ENCODE measurements at places on chromosomes 7 and 10.

- no peak for DNase-seq
These were observed 182.7 kb upstream of the MKLN1 start for GRCh38 chr7:131145026-131145425.

DNA sequence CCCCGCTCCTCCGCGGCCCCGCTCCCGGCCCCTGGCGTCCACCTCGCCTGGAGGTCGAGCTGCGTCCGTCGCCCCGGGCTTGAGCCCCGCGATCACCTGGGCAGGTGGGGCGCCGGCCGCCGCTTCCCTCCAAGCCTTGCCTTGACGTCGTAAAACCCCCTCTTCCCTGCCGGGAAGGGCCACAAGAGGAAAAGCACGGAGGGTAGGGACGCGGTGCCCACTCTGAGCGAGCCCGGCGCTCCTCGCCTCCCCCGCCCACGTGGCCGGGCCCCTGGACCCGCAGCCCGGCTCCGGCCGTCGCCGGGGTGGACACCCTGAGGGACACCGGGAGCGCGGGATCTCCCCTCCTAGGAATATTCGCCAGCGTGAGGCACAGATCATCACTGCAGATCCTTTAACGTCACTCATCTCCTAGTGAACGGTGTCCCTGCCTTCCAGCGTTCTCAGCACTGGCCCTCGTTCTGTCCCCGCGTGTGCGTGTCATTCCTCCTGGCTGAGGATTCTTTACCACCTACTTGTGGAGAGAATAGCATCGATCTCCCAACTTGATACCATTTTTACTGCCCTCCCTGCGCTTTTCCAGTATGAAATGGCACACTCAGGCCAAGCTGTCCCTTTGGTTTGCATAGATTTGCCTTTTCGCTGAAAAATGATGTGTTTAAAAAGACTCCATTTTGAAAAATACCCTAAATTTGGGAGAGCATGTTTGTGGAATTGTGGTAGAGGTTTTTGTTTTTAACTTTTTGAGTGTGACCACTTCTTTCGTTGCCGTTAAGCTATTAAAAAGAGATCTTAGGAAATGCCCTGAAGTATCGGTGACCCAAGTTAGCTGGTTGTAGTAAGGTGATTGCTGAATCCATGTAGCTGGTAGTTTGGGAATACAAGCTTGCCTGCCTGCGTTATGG is 649 bp downstream of the ACTR3B start:
- no peak for DNase-seq

DNA sequence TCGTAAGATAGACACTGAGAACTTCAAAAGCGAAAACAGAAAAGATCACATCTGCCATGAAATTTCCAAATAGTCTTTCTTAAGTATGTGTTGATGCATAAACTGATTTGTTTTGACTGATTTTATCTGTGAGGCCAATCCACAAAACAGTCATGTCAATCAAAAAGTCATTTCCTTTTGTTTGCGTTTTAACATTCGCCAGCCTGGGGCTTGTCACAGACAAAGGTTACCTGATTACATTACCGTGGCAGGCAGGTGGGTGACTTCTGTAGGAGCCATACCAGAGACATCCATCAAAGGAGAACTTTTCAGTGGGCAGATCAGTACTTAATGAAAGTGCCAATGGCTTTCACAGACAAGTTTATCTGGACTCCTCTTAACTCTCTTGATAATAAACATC is 45.5 kb upstream of the BET1 start:
- no peak for DNase-seq

GRCh38 chr10:49271346-49271745 is 27.6 kb upstream of the C10orf71 start:
- DNase-seq = no peak

- no peak for DNase-seq
These were observed 18.4 kb downstream of the HPS6 start for GRCh38 chr10:102083541-102083940.

- DNase-seq = no peak
These were observed 270.0 kb downstream of the TNS3 start for GRCh38 chr7:47311891-47312290.

DNA sequence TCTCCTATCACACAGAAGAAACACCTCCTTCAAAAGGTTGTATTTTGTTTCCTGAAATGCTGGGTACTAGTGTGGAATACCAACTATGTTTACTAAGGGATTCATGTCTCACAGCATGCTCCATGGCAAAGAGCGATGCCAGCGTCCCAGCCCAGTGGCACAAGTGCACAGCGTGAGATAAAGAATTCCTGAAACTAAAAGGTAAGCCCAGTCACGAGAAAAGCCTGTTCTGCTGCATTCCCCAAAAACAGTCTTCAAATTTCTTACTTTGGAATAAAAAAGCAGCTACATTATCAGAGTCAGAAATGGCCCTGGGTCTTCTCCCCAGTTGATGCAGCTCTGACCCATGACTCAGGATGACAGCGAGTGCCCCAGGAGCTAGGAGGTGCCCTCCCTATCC is 53.1 kb upstream of the DDC start:
- DNase-seq = no peak

GRCh38 chr10:76115131-76115470 is 683.7 kb downstream of the LRMDA start:
- DNase-seq = no peak

DNA sequence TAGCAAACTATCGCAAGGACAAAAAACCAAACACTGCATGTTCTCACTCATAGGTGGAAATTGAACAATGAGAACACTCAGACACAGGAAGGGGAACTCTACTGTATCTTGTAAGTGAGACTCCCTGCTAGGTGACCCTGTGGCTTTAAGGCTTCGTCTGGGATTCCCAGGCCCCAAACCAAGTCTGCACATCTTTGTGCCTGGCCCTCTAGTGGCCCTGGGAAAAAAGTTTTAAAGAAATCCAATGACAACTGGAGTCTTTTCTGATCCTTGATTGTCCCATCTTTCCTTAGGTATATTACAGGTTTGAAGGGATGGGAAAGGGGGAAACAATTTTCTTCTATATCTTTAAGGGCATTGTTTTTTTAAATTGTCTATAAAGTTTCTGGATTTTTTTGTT is 10.6 kb upstream of the LIPM start:
- DNase-seq = no peak

GRCh38 chr7:65798111-65799075 is 74.5 kb upstream of the VKORC1L1 start:
- DNase-seq = no peak

GRCh38 chr10:119201233-119201632 is 6.1 kb upstream of the GRK5 start:
- no peak for DNase-seq

DNA sequence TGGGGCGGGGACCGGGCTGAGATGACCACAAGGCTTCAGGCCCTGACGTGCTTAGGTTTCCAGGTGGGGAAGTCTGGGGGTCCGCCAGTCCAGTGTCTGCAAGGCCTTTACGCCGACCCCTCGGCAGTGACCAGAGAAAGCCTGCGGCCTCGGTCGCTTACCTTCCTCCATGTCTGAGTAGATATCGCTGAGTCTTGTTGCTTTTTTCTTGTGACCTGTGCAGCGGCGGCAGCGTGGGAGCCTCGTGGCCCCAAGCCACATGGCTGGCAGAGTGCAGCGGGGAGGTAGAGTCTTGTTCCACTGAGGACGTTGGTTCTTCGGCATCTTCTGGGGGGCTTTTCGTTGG is 329 bp downstream of the NOLC1 start:
- no peak for DNase-seq

- no peak for DNase-seq
These were observed 86.8 kb upstream of the CSTF2T start for GRCh38 chr10:51786016-51786683.

DNA sequence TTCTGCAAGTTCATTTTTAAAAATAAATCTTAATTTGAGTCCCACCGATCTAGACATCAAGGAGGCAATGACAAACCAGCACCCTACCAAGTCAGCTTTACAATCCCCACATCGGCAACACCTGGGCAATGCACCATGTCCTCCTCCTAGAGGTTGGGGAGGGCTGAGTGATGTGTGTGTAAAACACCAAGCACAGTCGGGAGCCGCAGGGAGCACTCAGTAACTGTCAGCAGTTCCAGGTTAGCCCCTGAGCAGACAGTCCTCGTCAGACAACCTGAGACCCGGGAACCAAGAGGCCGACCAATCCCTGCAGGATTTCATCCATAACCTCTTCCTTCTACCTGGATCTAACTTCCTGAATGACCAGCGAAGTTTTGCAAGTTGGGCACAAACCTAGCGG is 15.9 kb upstream of the C10orf120 start:
- no peak for DNase-seq

DNA sequence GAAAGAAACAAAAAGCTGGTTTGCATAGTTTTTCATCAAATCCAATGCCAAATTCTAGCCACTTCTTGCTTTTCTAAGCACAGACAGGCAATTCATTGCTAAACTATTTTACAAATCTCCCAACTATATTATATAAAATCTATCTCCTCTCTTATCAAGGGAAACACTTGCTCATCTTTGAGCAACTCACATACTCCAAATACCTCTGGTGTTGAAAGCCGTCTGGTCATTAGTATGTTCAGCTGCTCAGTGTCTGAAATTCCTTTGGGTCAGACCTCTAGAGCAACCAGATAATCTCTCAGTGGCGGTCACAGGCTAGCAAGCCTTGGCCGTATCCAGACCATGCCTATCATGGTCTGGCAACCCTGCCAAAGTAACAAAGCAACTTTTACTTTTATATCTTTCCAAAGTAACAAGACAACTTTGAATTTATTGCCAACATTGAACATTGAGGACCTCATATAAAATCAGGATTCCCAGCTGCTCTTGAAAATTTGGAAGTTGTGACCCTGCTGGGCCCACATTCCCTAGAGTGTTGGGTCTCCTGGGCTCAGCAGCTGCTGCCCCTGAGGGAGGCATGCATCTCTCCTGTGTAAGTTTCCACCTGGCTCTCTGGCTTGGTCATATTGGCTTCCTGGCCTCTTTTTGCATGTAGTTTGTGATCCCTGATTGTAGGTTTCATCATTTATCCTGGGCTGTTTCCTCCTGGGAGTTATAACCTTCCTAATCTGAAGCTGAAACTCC is 56.8 kb upstream of the LANCL2 start:
- DNase-seq = no peak

GRCh38 chr10:26807532-26807931 is 53.2 kb downstream of the ABI1 start:
- no peak for DNase-seq

DNA sequence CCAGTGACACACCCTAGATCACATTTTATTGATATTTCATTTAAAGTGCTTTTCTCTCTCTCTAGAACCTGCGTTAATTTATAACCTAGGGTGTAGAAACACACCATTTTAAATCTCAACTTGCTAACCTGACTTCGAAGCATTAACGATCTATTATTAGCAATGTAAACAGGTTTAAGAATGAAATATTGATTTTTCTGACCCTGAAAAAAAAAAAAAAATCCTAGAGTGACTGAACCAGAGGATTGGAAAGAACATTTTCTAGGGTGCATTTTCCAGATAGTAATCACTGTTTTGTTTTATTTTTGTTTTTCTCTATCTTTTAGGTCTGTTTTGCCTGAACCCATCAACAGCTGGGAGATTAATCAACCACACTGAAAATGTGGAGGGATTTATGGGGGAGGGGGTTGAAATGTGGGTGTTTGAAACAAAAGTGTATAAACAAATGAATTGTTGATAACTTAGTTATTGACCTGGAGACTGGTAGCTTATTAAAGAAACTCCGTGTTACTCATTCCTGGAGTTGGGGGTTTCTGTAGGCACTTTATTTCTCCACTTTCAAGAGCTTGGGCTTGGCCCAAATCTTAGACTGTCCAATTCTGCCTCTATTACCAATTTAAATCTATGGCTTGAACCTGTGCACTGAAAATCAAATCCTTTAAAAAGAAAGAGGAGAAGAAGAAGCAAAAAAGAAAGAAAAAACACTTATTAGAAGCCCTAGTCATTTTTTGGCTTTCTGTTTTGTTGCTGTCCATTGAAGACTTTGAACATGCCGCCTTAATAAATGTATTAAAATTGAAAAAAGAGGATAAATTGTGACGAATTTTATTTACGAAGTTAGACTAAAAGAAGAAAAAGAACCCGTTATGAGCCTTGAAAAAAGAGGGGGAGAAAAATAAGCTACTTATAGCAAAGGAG is 2.8 kb downstream of the HOXA2 start:
- DNase-seq = no peak

- DNase-seq = no peak
These were observed 109.9 kb downstream of the SLC25A13 start for GRCh38 chr7:96211954-96212353.

GRCh38 chr7:96562966-96563365 is 146.7 kb downstream of the SEM1 start:
- no peak for DNase-seq

- DNase-seq = peak; percentile 65
These were observed 6.4 kb downstream of the RPP38 start for GRCh38 chr10:15103513-15103912.

- no peak for DNase-seq
These were observed 14.1 kb downstream of the NRCAM start for GRCh38 chr7:108442039-108442568.

DNA sequence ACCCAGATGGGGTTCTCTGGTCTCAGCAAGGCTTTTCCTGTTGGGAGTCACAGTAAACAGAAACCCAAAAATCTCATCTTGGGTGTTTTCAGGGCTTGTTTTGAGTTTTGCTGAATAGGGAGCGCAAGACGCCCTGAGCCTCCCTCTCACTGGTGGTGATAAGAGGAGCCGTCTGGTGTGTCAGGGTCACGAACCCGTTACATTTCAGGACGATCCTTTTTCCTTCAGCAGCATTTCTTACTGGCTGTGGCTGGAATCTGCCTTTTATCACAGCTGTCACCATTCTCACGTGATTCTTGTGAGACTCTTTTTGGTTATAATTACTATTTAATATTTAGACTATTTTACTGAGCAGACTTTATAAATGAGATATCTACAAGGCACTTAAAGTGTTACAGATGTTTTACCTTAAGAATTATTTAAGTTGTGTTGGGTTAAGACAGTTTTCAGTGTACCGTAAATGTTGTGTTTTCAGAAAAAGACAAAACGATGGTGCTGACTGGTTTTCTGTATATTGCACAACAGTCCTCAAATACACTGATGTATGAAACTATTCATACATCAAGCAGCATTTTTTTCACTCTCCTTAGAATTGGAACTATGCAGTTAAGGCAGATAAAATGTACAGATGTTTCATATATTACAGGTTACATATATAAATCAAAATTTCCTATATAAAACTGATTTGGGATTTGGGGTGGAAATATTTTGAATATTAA is 2.2 kb upstream of the GET4 start:
- DNase-seq = no peak

DNA sequence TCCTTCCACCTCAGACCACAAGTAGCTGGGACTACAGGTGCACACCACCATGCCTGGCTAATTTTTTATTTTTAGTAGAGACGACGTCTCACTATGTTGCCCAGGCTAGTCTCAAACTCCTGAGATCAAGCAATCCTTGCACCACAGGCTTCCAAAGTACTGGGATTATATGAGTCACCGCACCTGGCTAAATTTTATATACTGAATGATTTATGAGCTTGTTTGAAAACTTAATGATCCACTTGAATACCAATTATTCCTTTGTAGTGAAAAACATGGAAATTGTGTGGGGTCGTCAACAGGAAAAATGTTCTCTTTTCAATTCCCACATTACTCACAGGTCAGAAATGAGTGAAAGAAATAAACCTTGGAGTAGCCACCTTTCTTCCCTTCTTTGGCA is 31.3 kb downstream of the RAPGEF5 start:
- no peak for DNase-seq

GRCh38 chr10:85612833-85613232 is 753.8 kb downstream of the GRID1 start:
- DNase-seq = no peak

- DNase-seq = no peak
These were observed 10.2 kb upstream of the TMEM248 start for GRCh38 chr7:66910789-66911188.

Measured in mesenteric fat pad (tissue), 1 donor.